H9 (cell line): ENCODE measurements at places on chromosomes 13 and 19.

DNA sequence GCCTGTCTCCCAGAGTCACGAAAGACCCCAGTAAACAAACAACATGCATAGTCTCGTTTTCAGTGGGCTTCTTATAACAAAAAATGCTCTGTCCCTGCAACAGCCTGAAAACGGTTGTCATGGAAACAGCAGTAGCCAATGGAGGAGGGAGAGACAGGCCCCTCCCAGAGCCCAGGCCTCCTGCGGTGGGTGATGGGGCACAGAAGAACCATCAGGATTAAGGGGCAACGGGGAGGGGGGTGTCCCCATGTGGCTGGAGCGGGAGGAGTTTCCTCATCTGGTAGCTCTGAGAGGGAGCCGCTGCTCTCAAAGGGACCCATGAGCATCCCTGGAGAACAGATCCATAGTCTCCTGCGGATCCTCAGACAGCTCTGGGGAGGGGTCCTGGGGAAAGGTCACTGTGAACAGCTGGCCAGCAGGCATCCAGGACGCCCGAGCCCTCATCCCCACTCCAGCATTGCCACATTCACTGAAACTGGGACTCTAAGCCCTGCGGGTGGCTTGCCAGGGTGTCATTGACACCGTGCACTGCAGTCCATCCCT, 37.5 kb upstream of the PNMA8B start:
- no peak for DNase-seq

- no peak for DNase-seq
Measured at GRCh38 chr13:41345914-41346589, 35.0 kb downstream of the NAA16 start.

DNA sequence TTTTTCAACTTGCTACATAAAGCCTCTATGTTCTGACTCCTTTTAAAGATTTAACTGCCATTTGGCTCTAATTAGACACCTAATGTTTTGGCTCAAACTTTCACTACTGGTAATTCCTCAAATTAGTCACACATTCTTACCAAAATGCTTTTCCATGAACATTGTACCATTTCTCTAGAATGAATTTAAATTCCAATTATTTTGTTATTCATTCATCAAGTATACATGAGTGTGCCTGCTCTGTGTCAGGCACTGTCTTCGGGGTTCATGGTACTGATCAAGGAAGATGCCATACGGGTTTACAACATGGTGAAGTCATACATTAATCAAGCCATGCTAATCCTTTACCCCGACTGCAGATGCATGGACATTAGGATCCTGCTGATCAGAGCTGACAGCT, 69.1 kb upstream of the POSTN start:
- DNase-seq: no peak

DNA sequence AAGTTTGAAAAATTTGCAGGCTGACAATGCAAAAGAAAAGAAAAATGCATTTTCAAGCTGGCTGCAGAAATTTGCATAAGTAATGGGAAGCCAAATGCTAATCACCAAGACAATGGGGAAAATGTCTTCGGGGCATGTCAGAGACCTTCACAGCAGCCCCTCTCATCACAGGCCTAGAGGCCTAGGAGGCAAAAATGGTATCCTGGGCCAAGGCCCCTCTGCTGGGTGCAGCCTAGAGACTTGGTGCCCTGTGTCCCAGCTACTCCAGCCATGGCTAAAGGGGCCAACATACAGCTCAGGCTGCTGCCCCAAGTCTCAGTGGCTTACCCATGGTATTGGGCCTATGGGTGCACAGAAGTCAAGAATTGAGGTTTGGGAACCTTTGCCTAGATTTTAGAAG, 155.2 kb downstream of the B3GLCT start:
- no peak for DNase-seq

GRCh38 chr19:10268071-10268470, 2.8 kb upstream of the ICAM1 start:
- no peak for DNase-seq

- DNase-seq: no peak
Measured at GRCh38 chr13:30107121-30107520, 200.2 kb downstream of the KATNAL1 start.

DNA sequence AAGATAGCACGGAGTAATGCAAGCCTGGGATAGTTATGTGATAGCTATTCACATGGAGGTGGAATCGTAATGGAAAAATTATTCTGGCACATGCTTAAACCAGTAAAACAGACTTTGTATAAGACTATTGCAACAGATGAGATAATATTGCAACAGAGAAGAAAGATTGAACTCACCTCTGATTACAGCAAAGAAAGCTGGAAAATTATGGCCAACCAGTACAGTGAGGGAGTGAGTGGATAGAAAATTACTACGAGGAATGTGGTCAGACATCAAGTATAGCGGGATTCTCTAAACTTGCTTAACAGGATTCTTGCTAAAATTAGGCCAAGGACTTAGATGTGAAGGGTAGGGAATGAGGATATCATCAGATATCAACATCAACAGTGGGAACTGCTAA, 397.6 kb upstream of the KLHL1 start:
- no peak for DNase-seq

- DNase-seq: no peak
Measured at GRCh38 chr19:32917616-32917996, 48.0 kb upstream of the SLC7A9 start.

GRCh38 chr19:38549942-38550341, 67.8 kb downstream of the MAP4K1 start:
- no peak for DNase-seq

DNA sequence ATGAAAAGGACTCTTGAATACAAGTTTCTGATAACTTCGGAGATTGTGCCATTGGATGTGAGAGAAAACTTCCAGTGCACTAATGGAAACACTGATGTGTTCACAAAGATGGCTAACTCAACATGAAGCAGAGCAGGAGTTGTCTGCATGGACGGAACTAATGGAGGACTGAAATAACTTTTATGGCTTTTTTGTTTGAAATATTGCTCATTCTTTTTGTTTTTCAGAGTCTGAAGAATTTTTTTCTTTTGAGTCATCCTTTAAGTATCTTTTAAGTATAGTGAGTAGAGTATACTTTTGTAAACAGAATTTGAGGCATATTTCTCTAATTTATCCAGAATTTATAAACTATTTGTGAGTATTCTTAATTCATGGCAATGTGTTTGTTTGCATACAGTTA, 25.7 kb downstream of the CRYL1 start:
- no peak for DNase-seq

DNA sequence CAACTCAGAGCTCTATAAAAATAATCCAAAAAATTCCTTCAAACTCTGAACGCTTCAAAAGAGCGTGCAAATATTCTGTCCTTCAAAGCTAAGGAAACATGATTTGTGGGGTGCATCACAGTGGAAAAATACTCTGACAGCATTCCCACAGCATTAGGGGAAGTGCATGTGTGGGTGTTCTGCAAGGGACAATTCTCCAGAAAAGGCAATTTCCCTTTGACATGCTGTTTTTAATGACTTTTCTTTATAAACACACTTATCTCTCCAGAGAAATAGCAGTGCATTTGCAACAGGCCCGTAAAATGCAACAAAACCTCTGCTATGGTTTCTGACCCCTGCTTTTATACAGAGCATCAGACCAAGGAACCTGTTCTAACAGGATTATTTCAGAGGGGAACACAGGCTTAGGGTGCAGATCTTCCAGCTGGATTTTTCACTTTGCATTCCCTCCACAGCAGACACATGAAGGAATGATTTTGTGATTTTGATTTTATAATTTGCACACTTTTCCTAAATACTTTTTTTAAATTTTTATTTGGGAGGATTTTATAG, 42.6 kb downstream of the KL start:
- no peak for DNase-seq

GRCh38 chr19:2477732-2478191, 1.8 kb downstream of the GADD45B start:
- DNase-seq: no peak

DNA sequence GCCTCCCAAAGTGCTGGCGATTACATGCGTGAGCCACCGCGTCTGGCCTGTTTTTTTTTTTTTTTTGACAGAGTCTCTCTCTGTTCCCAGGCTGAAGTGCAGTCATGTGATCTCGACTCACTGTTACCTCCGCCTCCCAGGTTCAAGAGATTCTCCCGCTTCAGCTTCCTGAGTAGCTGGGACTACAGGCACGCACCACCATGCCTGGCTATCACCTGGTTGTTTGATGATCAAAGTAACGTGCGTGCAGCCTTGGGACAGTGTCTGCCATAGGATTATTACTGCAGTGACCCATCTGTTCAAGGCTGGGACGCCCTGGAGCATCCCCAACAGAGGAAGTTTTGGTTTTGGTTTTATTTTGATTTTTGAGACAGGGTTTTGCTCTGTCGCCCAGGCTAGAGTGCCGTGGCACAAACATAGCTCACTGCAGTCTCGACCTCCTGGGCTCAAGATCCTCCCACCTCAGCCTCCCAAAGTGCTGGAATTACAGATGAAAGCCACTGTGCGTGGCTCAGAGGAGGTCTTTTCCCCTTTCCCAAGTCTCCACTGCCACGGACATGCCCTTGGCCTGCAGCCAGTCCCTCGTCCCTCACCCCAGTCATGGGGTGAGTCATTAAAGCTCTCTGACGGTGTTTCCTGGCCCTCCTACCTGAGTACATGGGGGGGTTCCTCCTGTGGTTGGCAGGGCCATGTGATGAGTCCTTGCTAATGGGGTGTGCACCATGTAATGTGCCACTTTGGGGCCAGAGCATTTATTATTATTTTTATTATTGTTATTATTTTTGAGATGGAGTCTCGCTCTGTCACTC, 65.6 kb downstream of the IER2 start:
- DNase-seq: no peak

GRCh38 chr19:14459703-14460102, 15.5 kb downstream of the PTGER1 start:
- no peak for DNase-seq

DNA sequence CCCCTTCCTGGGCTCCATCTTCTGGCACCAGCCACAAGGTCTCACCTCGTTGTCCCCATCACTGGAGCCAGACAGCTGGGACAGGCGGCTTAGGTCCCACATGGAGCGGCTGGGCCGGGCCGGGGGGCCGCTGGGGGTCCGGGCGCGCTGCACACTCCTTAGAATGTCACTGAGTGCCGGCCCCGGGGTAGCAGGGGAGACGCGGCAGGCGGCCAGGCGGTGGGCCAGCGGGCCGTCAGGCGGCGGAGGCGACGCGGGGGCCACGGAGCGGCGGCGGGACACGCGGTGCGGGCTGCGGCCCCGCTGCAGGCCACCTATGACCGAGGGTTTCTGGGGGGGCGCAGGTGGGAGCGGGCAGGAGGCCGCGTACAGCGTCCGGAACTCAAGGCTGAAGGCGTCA, 3.1 kb upstream of the SPACA4 start:
- no peak for DNase-seq

DNA sequence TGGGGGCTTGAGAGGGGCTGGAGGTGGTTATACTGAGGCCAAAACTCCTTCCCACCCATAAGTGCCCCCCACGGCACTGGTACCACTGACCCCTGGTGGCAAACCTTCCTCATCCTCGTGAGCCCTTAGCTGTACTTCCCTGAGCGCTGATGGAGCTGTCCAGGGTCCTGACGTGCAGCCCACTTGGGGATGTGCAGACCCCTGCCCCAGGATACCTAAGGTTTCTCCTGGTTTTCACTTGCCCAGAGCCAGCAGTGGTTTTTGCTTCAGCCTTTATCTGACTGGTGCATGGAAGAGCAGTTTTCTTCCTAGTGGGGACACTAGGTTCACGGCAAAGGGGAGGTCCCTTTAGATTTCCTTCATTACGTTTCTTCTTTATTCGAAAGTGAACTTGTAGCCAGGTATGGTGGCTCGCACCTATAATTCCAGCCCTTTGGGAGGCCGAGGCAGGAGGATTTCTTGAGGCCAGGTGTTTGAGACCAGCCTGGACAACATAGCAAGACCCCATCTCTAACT, 28.7 kb upstream of the KCTD15 start:
- DNase-seq: peak; percentile 82

GRCh38 chr13:40472427-40473220, 193.8 kb downstream of the FOXO1 start:
- DNase-seq: no peak

DNA sequence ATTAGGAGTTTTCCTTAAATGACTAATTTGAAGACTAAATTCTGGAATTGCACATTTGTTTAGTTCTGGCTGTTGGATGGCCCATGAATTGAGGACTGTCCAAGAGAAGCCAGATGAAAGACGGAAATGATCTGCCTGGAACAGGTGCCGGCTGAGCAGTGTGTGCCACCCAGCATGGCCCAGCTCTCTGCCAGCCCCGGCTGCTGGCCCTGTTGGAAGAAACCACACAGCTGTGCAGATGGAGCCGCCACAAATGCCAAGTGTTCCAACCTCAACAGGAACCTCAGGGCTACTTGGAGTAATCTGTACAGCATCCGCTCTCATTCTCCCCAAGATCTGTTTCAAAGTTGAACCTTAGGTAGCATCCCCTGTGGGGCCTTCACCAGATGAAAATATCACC, 67.0 kb upstream of the STARD13 start:
- DNase-seq: no peak

GRCh38 chr13:44649104-44649428, 72.9 kb upstream of the TSC22D1 start:
- peak; percentile 61 for DNase-seq

DNA sequence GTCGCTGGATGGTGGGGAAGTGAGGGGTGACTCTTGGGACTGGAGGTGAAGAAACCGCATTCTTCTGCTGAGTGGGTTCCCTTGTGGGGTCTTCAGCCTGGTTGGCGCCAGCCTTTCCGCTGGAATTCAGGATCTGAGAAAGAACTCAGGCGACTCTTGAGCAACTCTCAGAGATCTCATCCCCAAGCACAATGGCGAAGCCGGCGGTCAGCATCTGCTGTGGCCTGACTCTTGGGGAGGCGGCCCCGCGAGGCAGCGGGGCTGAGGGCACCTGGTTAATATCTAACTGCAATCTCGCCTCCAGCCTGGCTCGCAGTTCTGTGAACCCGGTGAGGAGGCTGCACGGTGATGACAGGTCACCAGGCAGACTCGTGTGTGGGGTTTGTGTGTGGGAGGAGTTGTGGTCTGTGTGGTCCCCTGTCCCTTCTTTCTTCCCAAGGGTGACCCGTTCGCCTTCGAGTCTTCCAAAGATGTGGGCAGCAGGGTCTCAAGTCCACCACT, 883 bp downstream of the ZNF441 start:
- DNase-seq: no peak
